ENCODE measurements at places on chromosomes 6 and 20. TPM values are rescaled to one million over a fixed set of nuclear protein-coding genes. Genes with fewer than 3 reads are reported as not detected.

DNA sequence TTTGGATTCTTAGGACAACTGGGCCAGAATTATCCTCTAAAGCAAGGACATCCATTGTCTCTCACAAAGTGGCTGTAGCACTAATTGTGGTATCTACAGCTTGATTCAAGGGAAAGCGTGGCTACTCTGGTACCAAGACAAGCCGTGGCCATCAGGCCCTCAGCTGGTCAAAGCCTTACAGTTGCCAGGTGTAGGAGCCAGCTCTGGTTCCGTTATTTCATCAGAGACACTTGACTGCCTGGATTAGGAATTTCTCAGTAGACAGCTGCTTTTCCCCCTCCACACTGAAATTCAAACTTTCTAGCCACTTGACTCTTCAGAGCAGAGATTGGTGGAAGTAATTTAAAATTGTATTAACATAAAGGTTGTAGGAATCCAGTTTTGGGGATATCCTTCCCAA lies 104.2 kb downstream of the ANKS1A start:
- no peak overlapping the region for H3K27ac ChIP-seq
- no peak for DNase-seq
- H3K4me3 ChIP-seq: no peak overlapping the region
- no peaks in the 10 kb centered on the region for H3K36me3 ChIP-seq

DNA sequence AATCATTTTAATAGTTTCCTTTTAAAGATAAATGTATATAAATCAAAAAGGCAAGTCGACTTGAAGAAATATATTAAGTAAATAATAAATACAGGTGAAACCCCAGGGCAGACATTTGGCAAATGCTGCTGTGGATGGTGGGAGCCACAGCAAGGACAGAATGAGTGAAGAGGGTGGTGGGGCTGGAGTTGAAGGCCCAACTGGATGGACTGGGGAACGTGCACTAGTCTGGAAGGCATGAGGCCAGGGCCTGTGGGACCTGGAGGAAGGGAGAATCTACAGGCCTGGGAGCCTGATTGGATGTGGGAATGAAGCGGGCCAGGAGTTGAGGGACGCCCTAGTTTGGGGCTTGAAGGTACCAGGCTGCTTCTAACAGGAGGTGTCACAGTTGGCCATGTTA lies 30.6 kb upstream of the BLCAP start:
- H3K4me1 ChIP-seq: no peaks in the 10 kb centered on the region
- no peak for DNase-seq
- H3K27ac ChIP-seq: no peak overlapping the region
- H3K36me3 ChIP-seq: no peaks in the 10 kb centered on the region
- peaks cover 2% of the 10 kb centered on the region for H3K27me3 ChIP-seq

DNA sequence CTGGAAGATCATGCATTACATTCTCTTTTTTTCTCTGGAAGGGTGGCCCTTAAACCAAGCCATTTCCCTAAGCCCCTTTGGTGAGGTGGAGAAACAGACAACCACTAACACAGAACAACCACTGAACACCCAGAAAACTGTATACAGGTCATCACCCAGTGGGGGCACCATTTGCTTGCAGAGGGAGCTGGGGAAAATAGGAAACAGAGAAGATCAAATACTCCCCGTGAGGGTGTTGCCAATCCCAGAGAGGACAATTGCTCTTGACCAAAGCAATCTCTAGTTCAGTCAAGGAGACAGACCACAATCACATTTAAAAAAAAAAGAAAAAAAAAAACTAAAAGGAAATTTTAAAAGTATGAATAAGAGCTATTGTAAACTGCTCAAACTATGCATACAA lies 865 bp upstream of the DAAM2 start:
- no peak overlapping the region for H3K4me3 ChIP-seq
- DNase-seq: no peak
- H3K27ac ChIP-seq: no peak overlapping the region
- H3K36me3 ChIP-seq: no peaks in the 10 kb centered on the region

GRCh38 chr6:154252678-154253077 lies 103.9 kb downstream of the IPCEF1 start:
- no peaks in the 10 kb centered on the region for H3K27me3 ChIP-seq

DNA sequence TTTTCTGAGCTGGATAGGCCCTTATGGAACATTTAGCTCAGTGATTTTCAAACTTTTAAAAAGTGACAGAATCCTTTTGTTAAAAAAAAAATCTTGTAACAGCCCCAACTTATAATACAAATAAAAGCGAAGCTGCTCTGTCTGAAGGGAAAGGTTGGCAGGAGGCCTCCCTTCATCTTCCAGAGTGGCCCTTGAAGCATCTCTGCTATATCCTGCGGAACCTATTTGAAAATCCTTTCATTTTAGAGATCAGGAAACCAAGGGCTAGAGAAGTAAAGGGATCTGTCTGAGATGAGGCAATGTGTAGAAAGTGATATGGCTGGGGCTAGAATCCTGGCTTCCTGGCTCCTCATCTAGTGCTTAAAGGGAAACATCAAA lies 107.8 kb downstream of the UBE3D start:
- DNase-seq: no peak
- H3K4me1 ChIP-seq: no peaks in the 10 kb centered on the region
- no peaks in the 10 kb centered on the region for H3K36me3 ChIP-seq
- H3K27me3 ChIP-seq: no peaks in the 10 kb centered on the region
- H3K4me3 ChIP-seq: no peak overlapping the region
- H3K27ac ChIP-seq: no peak overlapping the region

DNA sequence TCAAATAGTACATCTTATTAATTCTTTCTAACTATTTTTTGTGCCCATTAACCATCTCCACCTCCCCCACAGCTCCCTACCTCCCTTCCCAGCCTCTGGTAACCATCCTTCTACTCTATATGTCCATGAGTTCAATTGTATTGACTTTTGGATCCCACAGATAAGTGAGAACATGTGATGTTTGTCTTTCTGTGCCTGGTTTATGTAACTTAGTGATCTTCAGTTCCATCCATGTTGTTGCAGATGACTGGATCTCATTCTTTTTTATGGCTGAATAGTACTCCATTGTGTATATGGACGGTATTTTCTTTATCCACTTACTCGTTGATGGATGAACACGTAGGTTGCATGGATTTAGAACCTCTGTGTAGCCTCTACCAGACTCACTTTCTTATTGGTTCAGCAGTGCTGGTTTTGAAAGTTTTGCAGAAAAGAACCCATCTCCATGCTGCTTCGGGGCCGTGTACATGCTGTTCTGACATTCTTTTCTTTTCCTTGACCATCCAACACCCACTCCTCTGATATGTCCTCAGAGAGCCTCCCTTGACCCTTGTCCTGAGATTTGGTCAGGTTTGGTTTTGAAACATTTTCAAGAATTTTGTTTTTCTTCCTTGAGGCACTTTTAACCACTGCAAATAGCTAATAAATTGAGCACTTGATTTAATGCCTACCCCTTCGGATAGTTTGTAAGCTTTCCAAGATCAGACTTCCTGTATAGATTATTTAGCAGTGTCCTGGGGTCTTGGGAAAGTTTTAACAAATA lies 231.2 kb upstream of the ZFP64 start:
- H3K36me3 ChIP-seq: no peaks in the 10 kb centered on the region
- H3K4me1 ChIP-seq: peaks cover 6% of the 10 kb centered on the region
- no peak overlapping the region for H3K27ac ChIP-seq
- no peak overlapping the region for H3K4me3 ChIP-seq
- no peaks in the 10 kb centered on the region for H3K27me3 ChIP-seq

DNA sequence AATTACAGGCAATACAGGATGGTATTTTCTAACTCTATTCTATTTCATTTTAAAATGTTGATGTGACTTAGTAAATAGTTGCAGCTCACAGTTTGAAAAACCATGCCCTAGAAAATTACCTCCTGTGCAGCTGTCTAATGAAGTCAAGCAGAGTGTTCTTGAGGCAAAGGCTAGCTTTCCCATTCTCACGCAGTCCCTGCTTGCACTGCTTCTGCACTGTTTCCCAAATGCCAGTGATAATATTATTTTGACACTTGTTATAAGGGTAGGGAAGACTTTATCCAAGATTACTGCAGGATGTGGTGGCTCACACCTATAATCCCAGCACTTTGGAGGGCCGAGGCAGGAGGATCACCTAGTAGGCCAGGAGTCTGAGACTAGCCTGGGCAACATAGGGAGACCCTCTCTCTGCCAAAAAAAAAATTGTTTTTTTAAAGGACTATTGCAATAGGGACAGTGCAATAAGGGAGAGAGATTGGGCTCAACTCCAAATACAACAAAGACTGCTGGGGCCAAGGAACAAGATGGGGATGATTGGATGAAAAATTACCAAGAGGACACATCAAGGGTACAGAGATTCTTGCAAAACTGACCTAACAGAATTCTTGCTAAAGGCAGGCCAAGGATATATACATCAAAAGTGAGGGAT lies 196.1 kb downstream of the LY86 start:
- no peak overlapping the region for H3K4me3 ChIP-seq
- no peaks in the 10 kb centered on the region for H3K36me3 ChIP-seq
- no peak for DNase-seq
- no peak overlapping the region for H3K27ac ChIP-seq

DNA sequence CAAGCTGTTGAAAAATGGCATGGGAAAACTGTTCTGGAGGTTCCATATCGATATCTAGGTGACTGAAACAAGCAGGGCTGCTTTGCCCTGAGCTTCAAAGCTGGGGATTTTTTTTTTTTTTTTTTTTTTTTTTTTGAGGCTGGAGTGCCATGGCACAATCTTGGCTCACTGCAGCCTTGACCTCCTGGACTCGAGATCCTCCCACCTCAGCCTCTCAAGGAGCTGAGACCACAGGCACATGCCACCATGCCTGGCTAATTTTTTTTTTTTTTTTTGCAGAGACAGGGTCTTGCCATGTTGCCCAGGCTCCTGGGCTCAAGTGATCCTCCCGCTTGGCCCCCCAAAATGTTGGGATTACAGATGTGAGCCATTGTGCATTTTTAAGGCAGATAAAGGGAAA lies 11.0 kb downstream of the ERGIC3 start:
- H3K36me3 ChIP-seq: peaks cover 70% of the 10 kb centered on the region
- H3K4me3 ChIP-seq: no peak overlapping the region
- no peak overlapping the region for H3K27ac ChIP-seq
- no peak for DNase-seq
- H3K27me3 ChIP-seq: no peaks in the 10 kb centered on the region

GRCh38 chr6:155493694-155494143 lies 38.1 kb upstream of the NOX3 start:
- H3K4me3 ChIP-seq: no peak overlapping the region
- no peaks in the 10 kb centered on the region for H3K4me1 ChIP-seq
- no peak overlapping the region for H3K27ac ChIP-seq
- no peak for DNase-seq
- H3K36me3 ChIP-seq: no peaks in the 10 kb centered on the region

- H3K27me3 ChIP-seq: no peaks in the 10 kb centered on the region
- DNase-seq: no peak
- no peak overlapping the region for H3K27ac ChIP-seq
These were observed 1.9 kb downstream of the GCNT2 start for GRCh38 chr6:10522929-10523573.

- no peak overlapping the region for H3K4me3 ChIP-seq
- H3K27ac ChIP-seq: no peak overlapping the region
- no peak for DNase-seq
- no peaks in the 10 kb centered on the region for H3K4me1 ChIP-seq
These were observed 328.4 kb downstream of the TPBG start for GRCh38 chr6:82691997-82692396.

DNA sequence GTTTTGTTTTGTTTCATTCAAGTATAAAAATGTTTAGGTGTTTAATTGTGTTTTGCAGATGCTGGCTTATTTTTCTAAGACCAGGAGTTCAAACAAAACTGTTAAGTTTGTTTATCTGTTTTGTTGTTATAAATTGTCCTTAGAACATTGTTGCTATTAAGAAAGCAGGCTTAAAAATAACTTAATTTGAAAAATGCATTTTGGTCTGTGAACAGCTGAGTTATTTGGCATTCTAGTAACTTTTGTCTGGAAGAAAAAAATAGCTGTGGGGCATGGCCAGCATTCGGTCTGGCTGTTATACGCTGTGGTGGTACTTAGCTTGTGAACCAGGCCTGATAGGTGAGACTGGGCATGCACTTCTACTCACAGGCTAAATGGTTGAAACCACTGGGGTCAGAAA lies 37.8 kb downstream of the SLX4IP start:
- peaks cover 5% of the 10 kb centered on the region for H3K4me1 ChIP-seq
- H3K4me3 ChIP-seq: no peak overlapping the region
- no peak for DNase-seq
- H3K36me3 ChIP-seq: peaks cover 2% of the 10 kb centered on the region
- no peaks in the 10 kb centered on the region for H3K27me3 ChIP-seq

DNA sequence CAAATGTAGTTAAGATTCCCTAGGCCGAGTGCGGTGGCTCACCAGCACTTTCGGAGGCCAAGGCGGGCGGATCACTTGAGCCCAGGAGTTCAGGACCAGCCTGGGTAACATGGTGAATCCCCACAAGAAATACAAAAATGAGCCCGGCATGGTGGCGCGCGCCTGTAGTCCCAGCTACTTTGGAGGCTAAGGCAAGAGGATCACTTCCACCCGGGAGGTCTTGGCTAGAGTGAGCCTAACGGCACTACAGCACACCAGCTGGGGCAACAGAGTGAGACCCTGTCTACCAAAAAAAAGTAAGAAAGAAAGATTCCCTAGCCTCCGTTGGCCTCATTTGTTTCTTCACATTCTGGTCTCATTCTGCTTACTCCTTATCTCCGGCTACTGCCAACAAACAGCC lies 1.2 kb downstream of the ESF1 start:
- H3K4me3 ChIP-seq: no peak overlapping the region
- no peak for DNase-seq
- H3K27me3 ChIP-seq: no peaks in the 10 kb centered on the region
- H3K36me3 ChIP-seq: peaks cover 21% of the 10 kb centered on the region
- H3K4me1 ChIP-seq: peaks cover 18% of the 10 kb centered on the region
- no peak overlapping the region for H3K27ac ChIP-seq

DNA sequence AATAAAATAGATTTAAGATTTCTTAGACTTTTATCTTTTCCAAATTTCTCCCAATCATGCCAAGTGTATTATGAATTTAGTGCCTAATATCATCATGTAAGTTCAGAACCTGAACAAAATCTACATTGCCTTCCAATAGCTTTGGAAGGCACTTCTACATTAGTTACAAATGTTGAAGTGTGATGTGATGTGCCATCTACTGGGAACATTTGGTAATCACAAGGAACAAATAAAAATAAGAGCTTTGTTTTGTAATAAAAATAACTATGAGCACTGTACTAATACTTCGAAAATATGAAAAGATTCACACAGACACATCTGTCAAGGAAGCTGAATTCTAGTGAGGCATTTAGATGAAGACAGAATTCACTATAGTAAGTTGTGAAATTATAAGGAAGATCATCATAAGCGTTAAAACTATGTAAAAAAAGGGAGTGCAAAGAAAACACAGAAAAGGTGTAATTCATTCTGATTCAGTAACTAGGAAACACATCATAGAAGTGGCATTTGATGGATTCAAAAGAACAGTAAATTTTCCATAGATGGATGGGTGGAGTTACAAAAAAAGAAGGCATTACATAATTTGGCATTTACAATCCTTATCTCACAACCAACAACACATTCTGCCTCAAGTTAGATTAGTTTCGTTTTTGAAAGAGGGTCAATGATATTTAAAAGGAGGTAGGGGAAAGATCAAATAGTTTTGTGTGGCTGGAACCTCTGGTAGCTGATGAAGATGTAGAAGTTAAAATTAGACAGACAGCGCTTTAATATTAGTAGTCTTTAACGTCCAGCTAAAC lies 161.0 kb downstream of the ASCC3 start:
- H3K4me1 ChIP-seq: no peaks in the 10 kb centered on the region
- H3K27ac ChIP-seq: no peak overlapping the region
- H3K4me3 ChIP-seq: no peak overlapping the region
- no peaks in the 10 kb centered on the region for H3K36me3 ChIP-seq

- no peak overlapping the region for H3K27ac ChIP-seq
- H3K36me3 ChIP-seq: no peaks in the 10 kb centered on the region
- no peaks in the 10 kb centered on the region for H3K4me1 ChIP-seq
- no peaks in the 10 kb centered on the region for H3K27me3 ChIP-seq
These were observed 329.1 kb downstream of the SAMD5 start for GRCh38 chr6:147837540-147837939.

RWDD1 gene
- total RNA-seq: 34.0 TPM

HINT3 gene
- total RNA-seq: 11.7 TPM

SMLR1 gene
- total RNA-seq: not detected

HDGFL1 gene
- not detected for total RNA-seq

CLDN20 gene
- total RNA-seq: not detected

DEFB127 gene
- not detected for total RNA-seq

ZMYND8 gene
- total RNA-seq: 43.6 TPM

Measured in T-cell (primary cell).